Thoracic aorta (tissue), 2 donors: ENCODE measurements at places on chromosomes 12 and 14.

DNA sequence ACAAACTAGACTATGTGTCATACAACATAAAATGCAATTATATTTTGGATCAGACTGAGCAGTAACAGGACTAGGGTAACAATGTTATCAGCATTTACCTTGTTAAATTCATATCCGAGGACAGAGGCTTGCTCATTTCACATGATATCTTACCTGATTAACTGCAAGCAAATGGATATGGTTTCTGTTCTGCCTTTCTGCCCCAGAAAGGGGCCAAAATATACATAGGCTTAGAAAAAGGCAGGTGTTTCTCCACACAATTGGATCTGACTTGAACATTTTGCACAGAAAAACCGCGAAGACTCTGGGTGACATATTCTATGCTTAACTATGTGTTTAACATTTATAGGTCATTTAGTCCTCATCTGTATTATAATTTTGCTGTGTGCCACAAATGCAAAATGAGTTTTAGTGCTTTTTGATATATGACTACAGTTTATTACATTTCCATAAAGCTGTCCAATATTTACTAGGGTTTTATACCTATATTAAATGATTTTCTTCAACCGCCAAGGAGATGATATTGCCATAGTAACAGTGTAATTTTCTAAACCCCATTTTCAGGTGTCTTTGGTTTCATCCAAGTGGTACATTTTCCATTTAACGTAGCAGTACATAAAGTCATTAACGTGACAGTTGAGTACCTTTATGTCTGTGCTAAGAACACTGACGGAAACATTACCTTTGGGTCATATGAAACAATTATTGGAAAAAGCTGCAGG is 249.3 kb upstream of the KRR1 start:
- no peak for DNase-seq

DNA sequence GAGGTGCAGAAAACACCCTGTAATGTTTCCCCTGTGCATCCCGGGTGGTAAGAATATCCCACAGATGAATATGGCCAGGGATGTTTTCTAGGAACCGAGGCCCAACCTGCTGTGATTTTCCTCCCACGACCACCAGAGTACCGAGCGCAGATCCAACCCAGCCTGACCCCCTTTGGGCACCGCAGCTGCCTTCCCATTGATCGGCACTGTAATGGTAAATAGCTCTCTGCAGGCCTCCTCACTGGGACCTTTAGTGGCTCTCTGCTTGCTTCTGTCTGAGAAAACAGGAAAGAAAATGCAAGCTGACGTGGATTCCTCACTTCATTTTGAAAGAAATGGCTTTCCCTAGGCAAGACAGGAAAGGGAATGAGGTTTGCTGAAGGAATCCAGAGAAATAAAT is 2.4 kb upstream of the RAB15 start:
- DNase-seq, result no peak

DNA sequence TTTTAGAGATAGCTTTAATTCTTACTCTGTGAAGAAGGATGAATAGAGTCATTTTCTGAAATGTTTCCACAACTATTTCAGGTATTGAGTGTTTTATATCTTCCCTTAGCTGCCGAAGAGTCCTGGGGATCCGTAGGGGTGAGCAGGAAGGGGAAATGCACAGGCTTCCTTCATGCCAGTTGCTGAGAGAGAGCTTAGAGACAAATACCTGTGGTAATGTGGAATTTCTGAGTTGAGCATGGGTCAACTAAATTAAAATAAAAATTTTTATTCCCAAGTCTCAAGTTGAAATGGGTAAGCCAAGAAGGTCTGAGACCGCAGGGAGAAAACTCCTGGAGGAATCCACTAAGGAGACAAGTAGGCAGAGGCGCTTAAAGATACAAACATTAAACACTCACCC is 185.7 kb downstream of the DAD1 start:
- no peak for DNase-seq

GRCh38 chr12:6038160-6038559 is 86.3 kb downstream of the VWF start:
- no peak for DNase-seq

DNA sequence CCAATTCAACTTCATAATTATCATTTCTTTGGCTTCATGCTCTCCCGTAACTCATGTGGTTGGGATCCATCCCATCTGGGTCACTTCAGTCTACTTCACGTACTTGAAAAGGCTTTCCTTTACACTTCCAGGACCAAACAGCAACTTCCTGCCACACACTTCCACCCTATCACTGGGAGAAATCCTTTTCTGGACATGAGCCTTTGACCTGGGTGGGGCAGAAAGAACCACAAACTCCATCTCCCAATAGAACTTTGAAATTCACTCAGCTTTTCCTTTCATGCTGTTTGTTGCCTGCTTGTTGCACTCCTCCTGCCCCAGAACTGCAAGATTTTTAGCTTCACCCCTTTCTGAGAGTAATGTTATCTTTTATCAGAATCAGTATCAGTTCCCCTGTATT is 18.4 kb upstream of the GALNT16 start:
- no peak for DNase-seq

DNA sequence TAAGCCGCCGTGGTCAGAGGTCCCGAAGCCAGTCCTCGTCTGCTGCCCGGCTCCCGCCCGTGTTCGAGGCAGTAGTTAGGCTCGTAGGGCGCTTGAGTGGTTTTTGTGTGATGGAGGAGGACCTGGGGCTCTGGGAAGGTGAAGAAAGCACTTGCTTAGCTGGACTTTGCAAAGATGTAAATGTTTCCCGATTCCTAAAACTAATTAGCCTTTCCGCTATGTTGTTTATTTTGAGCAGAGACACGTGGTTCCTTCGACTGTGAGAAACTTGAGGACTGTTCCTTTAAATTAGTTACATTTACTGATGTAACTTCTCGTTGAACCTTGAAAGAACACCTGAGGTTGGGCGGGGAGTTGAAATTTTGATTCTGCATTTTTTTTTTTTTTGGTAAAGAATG is 33.9 kb downstream of the MIA2 start:
- no peak for DNase-seq

DNA sequence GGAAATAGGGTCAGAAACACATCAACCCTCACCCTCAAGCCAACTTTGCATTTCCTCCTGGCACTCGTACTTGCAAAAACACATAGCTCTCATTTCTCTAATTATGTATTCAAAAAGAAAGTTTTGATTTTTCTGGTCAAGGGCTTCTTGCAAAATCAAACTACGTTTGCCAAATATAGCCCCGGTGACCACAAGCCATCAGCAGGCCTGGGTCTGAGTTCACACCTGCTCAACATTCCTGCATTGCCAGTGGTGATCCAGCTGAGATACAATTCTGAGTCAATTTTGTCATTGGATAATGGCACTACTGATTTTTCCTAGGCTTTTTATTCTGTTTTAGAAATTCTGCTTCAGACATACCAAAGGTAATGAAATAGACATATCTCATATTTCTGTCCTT is 10.7 kb upstream of the BHLHE41 start:
- no peak for DNase-seq

GRCh38 chr14:96096639-96097610 is 57.8 kb downstream of the C14orf132 start:
- no peak for DNase-seq

DNA sequence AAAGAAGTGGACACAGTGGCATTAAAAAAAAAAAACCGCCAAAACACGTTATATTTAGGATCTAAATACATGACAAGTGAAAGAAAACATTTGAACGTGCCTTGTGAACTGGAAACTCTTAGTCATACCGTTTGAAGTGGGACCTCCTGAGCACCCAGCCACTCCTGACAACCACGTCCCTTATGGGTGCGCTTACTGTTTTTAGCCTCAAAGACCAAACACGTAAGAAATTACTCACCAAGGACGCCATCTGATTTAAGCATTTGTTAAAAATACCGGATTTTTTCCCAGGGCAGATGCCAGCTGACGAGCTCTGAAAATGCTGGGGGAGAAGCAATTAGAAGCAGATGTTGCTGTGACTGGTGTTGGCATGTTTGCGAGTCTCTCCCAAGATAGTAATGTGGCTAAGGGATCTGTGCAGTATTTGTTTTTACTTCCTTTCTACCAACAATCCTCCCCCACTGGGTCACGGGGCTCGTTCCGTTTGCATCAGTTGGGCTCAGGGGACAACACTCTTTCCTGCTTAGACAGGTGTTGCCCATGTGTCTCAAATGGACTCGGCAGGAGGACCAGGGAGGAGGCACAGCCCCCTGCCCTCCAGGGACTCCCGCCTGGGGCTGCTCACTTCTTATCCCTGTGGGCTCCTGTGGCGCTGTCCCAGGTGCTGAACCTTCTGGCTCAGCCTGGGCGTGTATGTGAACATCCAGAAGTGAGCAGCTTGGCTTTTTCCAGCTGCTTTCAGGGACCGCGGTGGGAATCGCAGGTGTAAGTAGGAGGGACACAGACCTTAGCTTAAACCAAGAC is 101.0 kb downstream of the BEGAIN start:
- peak; percentile 21 for DNase-seq

DNA sequence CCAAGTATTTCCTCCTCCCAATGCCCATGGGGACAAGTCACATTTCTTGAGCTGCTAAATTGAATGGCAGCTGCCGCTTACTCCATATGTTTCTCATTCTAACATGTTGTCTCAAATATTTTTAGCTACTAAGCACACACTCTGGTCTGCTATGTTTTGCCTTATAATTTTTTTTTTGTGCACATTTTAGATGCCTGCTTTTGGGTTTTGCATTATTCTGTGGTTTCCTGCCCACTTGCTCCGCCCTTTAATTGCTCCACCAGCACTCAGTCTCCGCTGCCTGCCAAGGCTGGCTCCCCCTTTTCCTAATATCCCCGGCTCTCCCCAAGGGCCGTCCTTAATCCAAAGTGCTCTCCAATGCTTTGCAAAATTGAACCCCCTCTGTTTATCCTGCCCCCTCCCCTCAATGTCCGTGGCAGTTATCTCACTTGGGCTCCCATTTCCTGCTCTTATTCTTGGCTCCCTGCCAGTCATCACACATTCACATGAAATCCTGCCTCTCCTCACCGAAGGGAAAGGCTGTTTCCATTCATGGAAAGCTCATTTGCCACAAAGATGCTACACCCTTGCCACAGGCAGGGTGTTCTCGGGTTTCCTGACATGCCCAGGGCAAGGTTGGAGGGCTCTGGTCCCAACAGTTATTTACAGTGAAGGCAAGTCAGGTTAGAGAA is 79.4 kb downstream of the C12orf75 start:
- DNase-seq, result peak; percentile 14

DNA sequence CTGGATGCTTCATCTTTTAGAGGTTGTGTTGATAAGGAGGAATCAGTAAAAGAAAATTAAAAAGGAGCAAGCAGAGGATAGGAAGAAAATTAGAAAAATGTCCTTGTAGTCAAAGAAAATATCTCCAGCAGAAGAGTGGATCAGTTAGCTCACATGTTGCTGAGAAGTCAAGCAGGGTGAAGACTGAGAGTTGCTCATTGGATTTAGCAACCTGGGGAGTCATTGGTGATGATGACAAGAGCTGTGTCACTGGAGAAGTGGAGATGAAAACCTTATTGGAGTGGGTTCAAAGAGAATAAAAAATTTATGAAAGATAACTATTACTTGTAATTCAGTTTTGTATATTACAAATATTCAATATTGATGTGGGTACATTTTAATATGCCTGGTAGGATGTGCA is 9.8 kb downstream of the FRMD6 start:
- no peak for DNase-seq

DNA sequence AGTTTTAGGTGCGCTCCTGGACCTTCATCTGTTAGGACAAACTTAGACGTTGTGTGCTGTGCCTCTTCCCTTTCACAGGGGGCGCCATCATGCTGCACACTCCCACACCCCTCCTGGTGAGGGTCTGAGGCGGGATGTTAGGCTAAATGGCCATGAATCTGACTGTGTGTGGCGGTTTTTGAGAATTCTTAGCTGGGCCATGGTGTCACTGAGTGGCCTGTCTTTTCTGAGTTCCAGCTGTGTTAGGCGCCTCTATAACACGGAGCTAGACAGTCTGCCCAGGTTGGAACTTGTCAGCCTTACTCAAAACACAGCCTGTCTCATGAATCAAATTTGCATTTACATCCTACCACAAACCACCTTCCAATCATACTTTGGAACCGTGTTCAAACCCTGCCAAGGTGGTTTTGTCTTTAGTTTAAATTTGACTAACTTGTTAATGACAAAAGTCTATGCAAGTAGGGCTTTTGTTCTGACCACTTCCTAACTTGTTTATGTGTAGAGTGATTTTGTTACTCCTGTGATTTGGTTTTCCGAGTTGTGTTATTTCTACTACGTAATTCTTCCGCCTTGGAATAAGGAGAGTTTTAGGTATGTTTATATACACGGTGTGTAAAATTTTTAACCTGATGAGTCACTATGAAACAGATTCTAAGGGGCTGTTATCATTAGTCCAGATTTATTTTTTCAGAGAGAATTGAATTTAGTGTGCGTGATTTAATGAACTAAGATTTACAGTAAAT is 19.6 kb downstream of the ACVR1B start:
- no peak for DNase-seq

- no peak for DNase-seq
These were observed 151.4 kb upstream of the SSTR1 start for GRCh38 chr14:38056270-38056669.

DNA sequence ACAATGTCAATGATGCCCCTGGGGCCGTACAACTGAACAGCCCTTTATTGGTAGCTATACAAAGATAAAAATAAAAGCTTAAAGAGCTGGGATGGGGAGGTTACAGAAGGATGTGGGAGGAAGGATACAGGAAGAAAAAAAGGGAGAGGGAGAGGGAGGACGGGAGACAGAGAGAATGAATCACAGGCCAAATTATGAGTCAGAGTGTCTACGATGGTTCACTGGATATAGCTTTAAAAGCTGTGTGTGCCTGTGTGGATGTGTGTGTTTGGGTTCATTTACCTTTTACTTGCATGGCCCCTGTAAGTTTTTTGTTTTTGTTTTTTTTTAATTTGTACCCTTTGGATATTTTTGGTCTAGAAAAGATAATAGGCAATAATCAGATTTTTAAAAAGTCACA is 111.9 kb downstream of the CCDC60 start:
- no peak for DNase-seq

DNA sequence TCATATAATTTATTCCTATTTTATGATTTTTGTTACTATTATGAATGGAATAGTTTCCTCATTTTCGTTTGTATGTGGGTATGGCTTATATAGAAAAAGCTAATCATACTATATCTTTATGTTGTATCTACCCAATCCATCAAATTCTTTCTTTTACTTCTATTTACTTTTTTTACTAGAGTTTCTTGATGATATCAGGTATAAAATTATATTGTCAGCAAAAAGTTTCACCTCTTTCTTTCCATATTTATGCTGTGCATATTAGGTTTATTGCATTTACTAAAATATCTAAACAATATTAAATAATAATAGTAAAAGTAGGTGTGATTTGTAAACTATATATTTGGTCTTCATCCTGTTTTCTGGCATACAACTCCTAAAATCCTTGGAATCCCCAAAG is 146.7 kb upstream of the PLXNC1 start:
- no peak for DNase-seq

- no peak for DNase-seq
These were observed 79.8 kb downstream of the PCNX1 start for GRCh38 chr14:70987041-70987440.

- DNase-seq, result no peak
These were observed 10.2 kb upstream of the CCER1 start for GRCh38 chr12:90965204-90965603.
